ENCODE measurements at places on chromosomes 3 and 15. TPM values are rescaled to one million over a fixed set of nuclear protein-coding genes. Genes with fewer than 3 reads are reported as not detected.

The UPK1B gene
- total RNA-seq: not detected

- H3K4me1 ChIP-seq: no peaks in the 10 kb centered on the region
- H3K4me3 ChIP-seq: no peak overlapping the region
- no peak for DNase-seq
- H3K36me3 ChIP-seq: no peaks in the 10 kb centered on the region
- peaks cover 69% of the 10 kb centered on the region for H3K27me3 ChIP-seq
- no peak overlapping the region for H3K27ac ChIP-seq
Observed at GRCh38 chr3:116265976-116266584, 179.2 kb downstream of the LSAMP start.

- DNase-seq: no peak
Observed at GRCh38 chr3:45552031-45552793, 42.3 kb upstream of the LIMD1 start.

- H3K4me1 ChIP-seq: peaks cover 25% of the 10 kb centered on the region
- no peaks in the 10 kb centered on the region for H3K27me3 ChIP-seq
- H3K36me3 ChIP-seq: no peaks in the 10 kb centered on the region
- peak; percentile 33 for DNase-seq
- H3K27ac ChIP-seq: peak overlapping the region; percentile 25
Observed at GRCh38 chr3:127044996-127045395, 62.1 kb downstream of the PLXNA1 start.

DNA sequence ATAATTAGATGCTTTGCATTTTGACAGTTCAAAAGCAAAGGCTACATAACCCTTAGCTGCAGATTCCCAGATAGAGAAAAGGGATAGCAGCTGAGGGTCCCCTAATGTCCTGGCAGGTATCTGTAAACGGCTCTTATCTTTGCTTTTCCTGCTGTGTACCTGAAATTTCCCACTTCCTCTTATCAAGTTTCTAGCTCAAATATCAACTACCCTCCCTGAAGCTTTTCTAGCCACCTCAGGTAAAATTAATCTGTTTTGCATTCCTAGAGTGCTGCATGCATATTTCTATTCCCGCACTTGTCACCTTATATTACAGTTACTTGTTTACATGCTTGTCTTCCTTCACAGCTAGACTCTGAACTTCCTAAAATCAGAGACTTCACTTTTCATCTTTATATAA, 55.6 kb upstream of the STXBP5L start:
- H3K4me3 ChIP-seq: no peak overlapping the region
- peaks cover 55% of the 10 kb centered on the region for H3K27me3 ChIP-seq
- peaks cover 10% of the 10 kb centered on the region for H3K4me1 ChIP-seq
- no peak for DNase-seq
- H3K27ac ChIP-seq: no peak overlapping the region

- H3K27me3 ChIP-seq: peaks cover 12% of the 10 kb centered on the region
- H3K4me3 ChIP-seq: no peak overlapping the region
- peak; percentile 20 for DNase-seq
Observed at GRCh38 chr3:119588112-119588511, 8.8 kb downstream of the ADPRH start.
